ENCODE measurements at places on chromosomes 3 and 15. TPM values are rescaled to one million over a fixed set of nuclear protein-coding genes. Genes with fewer than 3 reads are reported as not detected.

- DNase-seq: no peak
Measured at GRCh38 chr3:146594843-146595482, 10.2 kb downstream of the PLSCR5 start.

GRCh38 chr3:187016639-187017345 lies 86.5 kb downstream of the ST6GAL1 start:
- DNase-seq: no peak

DNA sequence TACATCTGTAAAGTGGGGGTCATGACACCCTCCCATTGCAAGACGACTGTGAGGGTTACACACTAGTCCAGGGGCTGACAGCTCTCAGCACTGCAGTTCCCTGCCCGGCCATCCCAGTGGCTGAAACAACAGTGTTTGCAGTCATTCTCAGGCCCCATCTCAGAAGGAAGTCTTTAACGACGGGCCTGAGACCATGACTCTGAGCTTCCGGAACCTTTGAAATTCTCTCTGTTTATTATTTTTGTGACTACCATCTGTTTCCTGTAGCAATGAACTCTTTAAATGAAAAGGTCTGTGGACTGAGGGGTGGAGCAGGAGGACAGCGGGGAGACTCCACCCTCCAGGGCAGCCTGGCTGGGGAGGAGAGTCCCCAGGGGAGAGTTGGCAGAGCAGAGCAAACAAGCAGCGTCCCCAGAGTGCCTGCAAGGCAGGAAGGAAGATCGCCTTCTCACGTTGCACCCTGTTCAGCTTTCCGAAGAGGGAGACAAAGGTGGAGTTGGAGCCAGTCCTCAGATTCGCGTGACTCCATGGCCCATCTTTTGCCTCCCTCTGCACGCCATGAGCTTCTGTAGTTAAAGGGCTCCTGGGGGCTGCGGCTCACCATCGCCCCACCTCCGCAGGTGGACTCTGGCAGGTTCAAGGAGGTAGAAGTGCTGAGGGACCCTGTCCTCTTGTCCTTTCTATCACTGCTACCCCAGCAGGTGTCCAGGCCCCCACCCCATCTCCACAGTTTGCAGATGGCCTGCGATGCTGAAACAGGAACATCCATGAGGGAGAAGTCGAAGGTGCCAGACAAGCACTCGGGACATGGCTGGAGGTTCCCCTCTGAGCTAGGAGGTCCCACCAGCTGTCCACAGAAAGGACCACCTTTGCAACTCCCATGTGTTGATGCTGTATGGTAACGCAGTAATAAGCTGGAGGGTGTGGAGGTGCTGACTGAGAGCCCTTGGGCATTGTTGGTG lies 525.8 kb upstream of the PROK2 start:
- DNase-seq: peak; percentile 31

GRCh38 chr3:14539742-14540491 lies at the start of gene GRIP2:
Gene GRIP2 (minus strand): TSS chr3:14540342. CDS start chr3:14540308, 34 bp downstream.
- no peak for DNase-seq

- DNase-seq: no peak
Measured at GRCh38 chr3:181318321-181318720, 328.8 kb upstream of the DNAJC19 start.

DNA sequence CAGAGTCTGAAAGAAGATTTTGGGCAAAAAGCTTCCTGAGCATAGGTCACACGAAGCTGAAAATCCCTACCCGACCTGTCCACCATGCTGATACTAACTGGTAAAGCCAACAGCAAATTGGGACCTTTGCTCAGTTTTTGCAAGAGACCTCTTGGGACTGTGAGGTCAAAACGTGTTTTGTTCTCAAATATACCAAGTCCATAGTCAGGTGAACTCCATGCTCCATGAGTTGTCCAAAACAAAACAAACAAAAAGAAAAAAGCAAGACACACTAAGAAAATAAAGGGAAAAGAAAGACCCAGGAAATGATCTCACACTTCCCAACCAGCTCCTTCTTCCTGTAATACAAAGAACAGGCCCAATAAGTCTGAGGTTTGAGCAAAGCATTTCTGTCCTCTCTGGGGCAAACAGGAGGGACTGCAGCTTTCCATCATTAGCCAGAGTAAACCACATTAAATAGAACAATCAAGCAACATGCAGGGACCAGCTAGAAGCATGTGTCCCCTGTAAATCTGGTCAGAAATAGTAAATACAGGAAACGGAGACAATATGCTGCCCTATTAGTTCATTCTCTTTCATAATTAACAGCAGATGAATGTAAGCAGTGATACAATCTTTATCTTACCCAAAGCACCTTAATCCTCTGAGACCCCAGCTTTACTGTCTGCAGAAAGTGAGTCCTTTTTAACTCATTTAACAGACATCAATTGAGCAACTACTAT lies 125.0 kb upstream of the LIPC start:
- DNase-seq: no peak

GRCh38 chr3:130693314-130693713 lies 53.3 kb downstream of the PIK3R4 start:
- no peak for DNase-seq

GRCh38 chr3:125582707-125583106 lies 12.6 kb downstream of the OSBPL11 start:
- DNase-seq: no peak

- DNase-seq: no peak
Measured at GRCh38 chr15:52225230-52225629, 34.0 kb upstream of the GNB5 start.

Gene CCR9
- total RNA-seq: not detected

Gene UBA3
- total RNA-seq: 58.0 TPM

Gene SI
- not detected for total RNA-seq

Measured in thyroid gland (tissue), 4 donors.